ENCODE measurements at places on chromosomes 7 and 10.

- DNase-seq = no peak
Observed at GRCh38 chr10:117747636-117748035, 205.1 kb downstream of the EMX2 start.

DNA sequence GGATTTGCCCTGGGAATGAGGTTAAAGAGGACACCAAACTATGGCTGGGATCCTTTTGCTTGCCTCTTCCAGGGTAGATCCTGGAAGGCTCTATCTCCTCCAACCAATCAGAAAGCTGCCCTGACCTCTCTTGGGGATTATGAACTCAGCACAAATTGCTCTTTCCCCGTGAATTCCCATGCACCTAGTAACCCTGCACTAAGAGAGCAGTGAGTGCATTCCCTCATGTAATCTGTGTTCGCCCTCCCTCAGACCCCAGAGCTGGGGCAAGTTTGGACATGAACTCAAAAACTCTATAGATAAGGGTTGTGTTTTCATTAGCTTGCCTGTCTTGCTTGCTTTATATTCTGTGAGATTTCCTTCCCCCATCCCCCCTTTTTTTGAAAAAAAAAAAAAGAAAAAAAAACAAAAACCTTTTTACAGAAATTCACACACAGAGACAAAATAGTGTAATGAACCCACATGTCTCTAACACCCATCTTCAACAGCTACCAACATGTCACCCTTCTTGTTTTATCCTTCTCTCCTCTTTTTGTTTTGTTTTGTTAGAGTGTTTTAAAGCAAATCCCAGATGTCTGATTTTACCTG, 225.5 kb upstream of the TCF7L2 start:
- DNase-seq = no peak

- no peak for DNase-seq
Observed at GRCh38 chr10:102661658-102662028, 17.4 kb downstream of the TRIM8 start.

- DNase-seq = no peak
Observed at GRCh38 chr10:69278446-69278963, at the start of gene HK1. TSS of gene HK1 (plus strand) at chr10:69278496.

DNA sequence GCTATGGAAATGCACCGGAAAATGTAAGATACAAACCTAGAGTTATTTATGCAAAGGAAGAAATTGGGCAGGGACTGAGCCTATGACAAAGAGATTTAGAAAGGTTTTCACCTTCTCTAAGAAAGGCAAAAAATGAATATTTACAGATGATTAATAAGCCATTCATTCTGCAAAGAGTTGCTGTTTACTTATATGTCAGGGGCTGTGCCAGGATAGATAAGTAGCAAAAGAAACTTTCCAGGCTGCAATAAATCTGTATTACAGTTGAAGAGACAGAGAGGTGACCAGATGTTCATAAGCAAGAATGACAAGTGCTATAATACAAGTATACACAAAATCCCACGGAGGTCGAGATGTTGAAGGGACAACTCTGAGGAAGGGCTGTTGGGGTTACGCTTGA, 299.6 kb downstream of the CALN1 start:
- DNase-seq = no peak

- DNase-seq = no peak
Observed at GRCh38 chr7:132819648-132820047, 243.4 kb upstream of the PLXNA4 start.

DNA sequence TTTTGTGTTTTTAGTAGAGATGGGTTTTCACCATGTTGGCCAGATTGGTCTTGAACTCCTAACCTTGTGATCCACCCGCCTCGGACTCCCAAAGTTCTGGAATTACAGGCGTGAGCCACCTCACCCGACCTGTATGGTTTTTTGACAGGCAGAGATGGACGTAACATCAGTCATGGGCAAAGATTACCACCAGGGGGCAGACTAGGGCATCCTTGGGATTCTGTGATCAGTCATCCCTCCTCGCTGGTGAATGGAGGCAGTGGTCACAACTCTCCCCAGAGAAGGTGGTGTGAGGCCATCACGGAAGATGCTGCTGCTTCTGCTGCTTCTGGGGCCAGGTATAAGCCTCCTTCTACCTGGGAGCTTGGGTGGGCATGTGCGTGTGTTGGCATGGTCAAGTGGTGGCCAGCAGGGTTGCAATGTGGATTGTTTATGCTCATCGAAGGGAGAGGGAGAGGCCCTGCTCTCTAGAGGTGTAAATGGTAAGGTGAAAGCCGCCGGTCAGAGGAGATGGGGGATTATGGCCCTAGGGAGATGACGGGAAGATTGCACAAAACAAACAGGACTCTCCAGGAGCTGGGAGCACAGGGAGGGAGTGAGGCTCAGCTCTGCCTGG, 122.7 kb upstream of the PRSS1 start:
- peak; percentile 56 for DNase-seq

DNA sequence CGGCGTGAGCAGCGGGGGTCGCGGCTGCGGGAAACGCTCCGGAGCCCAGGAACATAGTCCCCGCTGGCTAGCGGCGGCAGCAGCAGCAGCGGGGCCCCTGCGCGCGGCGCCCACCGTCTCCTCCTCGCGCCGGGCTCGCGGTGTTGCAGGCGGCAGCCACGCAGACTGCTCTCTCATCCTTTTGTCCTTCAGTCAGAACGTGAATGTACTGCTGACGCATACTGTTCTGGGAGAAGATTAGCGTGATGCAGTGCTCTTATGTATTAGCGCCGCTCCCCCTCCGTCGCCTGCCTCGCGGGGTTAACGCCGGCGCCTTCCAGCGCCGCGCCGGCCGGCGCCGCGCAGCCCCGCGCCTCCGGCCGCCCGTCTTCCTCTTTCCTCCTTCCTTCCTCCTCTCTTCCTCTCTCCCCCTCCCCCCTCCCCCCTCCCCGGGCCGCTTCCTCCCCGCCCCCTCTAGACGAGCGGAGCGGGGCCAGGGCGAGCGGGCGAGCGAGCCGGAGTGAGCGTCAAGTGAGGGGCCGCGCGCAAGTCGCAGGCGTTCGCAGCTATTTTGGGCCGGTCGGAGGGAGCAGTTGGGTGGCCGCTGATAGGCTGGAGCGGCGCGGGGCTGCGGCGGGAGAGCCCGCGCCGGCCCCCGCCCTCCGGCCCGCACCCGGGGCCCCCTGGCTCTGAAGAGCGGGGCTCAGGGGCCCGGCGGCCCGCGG, 816 bp upstream of the LRRC4 start:
- DNase-seq = peak; percentile 48

DNA sequence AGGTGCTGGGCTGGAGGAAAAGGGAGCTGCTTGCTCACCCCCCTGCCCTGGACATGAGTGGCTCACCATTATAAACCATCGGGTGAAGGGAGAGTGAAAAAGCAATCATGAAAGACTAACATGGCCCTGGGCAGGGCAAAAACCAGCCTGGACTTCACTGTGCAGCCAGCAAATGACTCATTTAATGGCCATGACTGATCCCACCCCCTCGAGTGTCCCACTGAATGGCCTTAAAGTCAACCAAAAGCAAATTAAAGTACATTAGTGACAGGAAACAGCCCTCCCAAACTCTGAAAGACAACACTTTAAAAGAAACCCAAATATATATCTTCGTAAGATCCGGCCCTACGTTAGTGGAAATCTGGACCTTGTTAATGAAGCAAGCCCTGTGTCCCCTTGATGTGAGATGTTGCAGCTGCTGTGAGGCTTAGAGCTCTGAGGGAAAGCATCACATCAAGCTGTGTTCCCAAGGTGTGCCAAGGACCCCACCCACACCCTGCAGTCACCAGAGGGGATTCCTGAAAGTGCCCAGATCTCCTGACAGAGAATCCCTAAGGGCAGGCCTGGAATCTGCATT, 31.2 kb downstream of the ADCYAP1R1 start:
- no peak for DNase-seq

GRCh38 chr10:104732222-104732621, 91.1 kb downstream of the SORCS3 start:
- no peak for DNase-seq

DNA sequence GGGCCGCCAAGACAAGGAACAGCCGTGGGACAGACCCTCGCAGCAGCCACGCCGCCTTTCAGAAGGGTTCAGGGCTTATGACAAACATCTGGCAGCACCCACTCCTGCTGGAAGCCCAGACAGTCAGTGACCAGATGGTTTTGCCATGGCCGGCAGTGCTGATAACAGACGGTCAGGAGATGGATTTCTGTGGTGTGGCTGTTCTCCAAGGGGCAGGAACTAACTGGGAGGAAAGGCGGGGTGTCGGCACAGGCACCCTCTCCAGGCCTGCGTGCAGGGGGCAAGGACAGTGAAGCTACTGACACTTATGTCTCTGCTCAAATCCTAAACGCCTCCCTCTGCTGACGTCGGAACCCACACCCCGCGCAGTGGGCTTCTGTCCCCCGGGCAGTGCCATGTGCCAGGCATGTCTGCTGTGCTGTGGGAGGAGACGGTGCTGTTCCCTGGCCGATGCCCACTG, 416.1 kb downstream of the DNAJB6 start:
- DNase-seq = no peak

Data from CD4-positive, alpha-beta T cell treated with Interferon gamma for 1 hour (primary cell).